ENCODE measurements at places on chromosomes 3 and 15.
A peak's percentile ranks its signal among the peaks of the same experiment; 100 is the strongest.

- DNase-seq, result no peak
These were observed 7.9 kb upstream of the CYP1A1 start for GRCh38 chr15:74733269-74733668.

GRCh38 chr15:65524226-65524625 is 6.0 kb upstream of the HACD3 start:
- no peak for DNase-seq

DNA sequence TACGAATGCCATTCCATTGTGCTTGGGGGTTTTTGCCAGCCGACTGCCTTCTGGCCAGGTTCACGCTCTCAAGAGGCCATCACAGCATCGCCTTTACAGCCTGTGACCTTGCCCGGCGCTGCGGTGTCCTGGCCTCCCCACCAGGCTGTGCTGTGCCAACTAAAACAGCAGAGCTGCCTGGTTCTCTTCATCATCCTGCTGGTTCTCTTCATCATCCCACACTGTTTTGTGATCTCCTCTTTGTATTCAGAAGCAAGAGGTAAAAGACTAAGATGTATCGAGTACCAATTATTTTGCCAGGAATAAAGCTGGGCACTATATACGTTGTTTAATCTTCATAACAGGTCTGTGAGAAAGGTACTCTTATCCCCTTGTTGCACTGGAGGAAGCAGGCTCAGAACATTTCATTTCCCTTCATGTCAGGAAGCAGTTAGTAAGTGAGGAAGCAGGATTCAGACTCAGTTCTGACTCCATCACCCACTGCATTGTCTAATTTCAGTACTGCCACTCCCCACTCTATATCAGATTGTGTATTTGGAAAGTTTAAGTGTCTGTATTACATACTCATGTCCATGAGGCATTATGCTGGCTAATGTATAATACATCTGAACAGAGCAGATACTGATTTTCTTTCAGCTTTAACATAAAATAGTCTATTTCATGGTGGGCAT is 92.7 kb downstream of the LRRC28 start:
- DNase-seq, result no peak

- no peak for DNase-seq
These were observed 29.6 kb downstream of the MGLL start for GRCh38 chr3:127792541-127793292.

DNA sequence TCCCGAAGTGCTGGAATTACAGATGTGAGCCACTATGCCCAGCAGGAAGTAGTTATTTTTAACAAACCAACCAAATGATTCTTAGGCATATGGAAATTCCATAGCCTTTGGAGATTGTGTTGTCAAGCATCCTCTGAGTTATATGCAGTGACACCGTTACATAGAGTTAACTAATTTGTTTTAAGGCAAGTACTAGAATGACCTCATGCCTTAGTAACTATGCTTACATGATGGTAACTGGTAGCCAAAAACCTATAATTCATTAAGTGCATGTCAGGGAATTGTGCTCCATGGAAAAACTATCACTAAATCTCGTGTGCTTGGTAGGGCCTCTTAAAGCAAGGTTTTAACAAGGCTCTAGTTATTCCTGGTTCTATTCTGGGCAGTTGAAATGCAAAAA is 392.8 kb downstream of the TUSC7 start:
- DNase-seq, result no peak

DNA sequence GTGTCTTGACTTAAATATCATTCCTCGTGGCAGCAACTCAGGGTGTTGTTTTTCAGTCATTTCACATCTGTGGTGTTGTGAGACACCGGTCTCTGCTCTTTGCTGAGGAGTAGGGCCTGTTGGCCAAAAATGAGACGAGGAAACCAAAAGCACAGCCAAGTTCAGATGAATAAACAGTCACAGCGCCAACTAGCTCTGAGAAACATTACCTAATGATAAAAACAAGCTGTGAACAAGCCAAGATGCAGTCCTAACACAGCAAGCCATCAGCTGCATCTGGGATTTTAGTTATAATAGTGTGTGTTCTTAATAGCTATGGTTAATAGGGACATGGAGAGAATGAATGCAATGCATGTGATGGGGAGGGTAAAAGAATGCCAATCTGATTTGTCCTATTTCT is 843.4 kb upstream of the DPPA4 start:
- DNase-seq, result no peak

DNA sequence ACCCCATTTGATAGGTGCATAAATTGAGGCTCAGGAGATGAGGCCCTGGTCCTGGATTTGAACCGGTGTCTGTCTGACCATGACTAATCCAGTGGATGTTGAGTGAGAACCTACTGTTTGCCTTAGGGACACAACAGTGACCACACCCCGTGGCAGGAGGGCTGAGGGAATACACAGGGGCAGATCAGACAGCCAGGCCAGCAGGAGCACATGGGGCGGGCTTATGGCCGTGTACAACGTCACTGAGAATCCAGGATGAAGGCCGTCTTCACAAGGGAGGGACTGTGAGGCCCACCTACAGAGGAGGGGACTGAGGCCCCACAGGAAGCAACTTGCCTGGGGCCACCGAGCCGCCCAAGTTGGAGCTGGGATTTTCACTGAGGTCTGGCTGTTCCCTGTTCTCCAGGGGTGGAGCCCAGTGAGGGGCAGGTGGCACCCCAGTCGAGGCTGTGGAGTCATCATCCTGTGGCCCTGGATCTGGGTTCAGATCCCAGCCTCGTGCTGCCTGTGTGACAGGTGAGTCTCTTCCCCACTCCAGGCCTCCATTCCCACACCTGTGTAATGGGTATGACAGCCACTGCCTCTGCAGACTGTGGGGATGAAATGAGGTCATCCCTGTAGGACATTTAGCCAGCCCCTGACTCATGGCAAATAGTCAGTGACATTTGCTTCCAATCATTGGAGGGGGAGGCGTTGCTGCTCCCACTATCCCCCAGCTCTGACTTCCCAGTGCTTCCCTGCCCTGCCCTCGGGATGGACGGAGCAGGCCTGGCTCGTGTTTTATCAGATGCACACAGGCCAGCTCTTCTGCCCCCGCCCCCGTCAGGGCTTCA is 6.3 kb upstream of the PLXND1 start:
- DNase-seq, result no peak

DNA sequence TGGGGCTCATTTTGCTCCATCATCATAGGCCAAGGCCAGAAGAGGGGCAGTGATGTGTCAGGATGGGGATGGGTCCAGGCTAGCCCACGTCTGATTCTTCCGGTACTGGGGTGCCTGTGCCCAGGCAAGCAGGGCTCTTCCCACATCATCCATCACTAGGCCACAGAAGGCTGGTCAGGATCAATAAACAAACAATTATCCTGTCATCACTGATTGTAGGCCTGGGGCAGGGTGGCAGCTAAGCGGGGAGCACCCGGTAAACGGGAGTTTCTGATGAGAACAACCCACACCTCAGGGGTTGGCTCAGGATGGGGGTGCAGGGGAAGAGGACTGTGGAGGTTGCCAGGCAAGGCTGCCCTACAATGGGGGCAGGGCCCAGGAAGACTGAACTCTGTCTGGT is 18.1 kb upstream of the CACNA2D2 start:
- no peak for DNase-seq

DNA sequence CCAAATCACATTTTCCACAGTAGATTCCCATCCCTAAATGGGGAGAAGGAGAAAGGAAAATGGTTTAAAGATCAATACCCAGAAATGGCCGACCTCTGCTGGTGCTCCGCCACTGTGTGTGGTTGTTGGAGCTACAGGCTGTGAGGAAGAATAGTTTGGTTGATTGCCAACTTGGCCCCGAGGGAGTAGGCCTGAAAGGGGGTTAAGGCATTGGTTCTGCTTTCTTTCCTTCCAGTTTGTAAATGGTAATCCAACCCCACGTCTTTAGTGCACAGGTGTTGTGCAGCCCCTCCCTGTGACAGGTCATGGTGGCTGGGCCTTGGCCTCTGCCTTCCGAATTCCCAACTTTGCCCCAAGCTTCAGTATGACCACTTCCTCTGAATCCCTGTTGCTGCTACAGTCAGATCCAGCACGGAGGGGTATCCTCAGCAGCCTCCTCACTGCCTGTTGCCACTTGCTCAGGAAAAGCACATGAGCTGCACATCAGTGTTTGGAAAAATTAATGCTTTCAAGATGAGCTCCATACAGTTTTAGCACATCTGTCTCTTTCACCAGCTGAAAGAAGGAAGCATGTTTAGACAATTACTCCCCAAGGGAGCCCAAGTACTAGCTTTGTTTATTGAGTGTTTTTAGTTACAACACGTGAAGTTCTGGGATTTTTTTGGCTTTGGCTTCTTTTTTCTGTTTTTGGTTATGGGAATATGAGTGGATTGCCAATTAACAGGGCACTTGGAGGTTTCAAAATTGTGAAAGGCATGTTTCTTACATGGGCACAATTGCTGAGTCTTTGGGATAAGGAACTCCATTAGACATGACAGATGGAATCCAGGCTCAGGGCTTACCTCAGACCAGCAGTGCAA is 92.3 kb upstream of the ROPN1 start:
- DNase-seq, result no peak

- no peak for DNase-seq
These were observed 55.6 kb downstream of the CYP11A1 start for GRCh38 chr15:74311734-74312444.

- no peak for DNase-seq
These were observed 241.6 kb downstream of the ZNF621 start for GRCh38 chr3:40766396-40766795.

DNA sequence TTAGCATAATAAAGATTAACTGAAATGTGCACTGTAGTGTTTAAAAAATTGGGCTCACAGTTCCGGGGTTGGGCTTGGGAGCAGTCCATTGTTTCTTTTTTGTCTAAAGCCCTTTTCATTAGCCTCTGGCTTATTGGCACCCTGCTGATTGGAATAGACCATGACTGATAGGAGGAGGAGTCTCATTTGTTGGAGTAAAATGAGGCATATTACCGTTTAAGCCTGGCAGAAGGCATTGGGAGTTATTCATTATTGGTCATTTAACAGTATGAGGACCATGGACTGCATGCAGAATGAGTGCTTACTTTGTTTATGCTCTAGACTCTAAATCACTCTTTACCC is 139.0 kb upstream of the CGNL1 start:
- peak; percentile 61 for DNase-seq

DNA sequence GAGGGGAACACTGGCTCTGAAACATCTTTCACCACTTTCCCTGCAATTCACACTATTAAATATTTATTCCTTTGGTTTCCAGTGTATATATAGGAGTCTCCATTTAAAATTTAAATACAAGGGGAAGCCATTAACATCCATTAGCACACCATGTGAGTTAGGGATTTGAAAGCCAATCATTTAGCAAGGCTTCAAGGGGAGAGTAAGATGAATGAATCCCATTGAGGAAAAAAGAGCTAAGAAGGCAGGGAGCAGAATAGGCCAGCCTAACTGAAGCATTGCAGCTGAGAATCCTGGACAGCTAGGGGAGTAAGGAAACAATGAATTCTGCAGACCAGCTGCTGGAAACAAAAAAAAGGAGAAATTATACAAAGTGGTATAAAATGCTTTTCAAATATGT is 426.1 kb downstream of the IL5RA start:
- DNase-seq, result peak; percentile 2

GRCh38 chr3:177320765-177321247 is 123.5 kb upstream of the TBL1XR1 start:
- no peak for DNase-seq

GRCh38 chr3:109731639-109732473 is 394.5 kb upstream of the DPPA4 start:
- DNase-seq, result peak; percentile 55

DNA sequence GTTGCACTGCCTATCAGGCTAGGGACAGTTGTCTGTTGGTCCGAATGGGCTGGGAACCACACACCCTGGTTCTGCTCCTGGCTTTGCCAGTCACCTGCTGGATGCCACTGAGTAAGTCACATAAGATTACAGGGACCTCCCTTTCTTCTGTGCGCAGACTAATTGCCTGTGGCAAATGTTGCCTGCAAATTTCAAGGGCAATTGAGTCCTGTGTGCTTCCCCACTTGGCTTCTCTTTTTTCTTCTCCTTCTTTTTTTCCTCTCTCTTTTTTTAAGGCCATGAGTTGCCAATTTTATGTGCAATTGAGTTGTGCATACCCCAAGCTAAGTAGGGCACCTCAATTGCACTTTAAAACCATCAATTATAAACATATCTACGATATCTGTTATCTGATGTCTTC is 963.4 kb downstream of the MCTP2 start:
- DNase-seq, result no peak

DNA sequence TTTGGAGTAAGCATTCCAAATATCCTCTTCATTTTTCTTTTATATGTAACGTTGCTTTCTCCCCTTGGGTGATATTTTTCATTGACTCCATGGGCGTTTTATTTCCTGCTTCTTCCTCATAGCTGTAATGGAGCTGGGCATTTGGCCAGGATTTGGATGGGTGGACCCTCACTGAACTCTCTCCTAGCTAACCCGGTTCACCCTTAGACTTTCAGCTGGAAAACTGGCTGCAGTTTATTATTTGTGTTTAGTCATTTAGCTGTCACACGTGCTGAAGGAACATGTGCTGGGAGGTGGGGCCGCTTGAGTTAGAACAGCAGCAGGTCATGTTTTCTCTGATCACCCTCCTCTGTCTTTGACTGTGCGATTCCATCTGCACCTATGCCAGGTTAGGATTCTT is 407.6 kb downstream of the ZIC1 start:
- DNase-seq, result no peak

DNA sequence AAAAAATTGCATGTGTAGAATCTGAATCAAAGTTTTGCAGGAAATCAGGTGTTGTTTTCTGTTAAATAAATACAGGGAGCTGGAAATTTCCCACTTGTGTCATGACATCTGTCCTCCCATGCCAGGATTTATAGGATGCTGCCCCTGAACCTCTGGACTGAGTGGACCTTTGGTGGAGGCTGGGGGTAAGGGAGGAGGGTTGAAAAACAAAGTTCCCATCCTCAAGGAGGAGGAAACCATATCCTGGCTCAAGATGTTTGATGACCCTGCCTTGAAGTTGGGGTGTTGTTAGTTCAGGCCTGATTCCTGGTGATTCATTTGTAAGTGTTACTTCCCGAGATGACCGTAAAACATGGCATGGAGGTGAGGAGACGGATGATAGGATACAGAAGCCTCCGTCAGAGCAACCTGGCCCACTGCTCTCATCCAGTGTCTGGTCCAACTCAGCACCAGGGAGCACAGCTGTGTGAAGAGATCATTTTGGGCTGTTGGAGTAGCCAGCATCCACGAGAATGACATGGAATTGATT is 223.6 kb downstream of the CACNA2D3 start:
- DNase-seq, result no peak

- DNase-seq, result no peak
These were observed 202.9 kb upstream of the PROK2 start for GRCh38 chr3:71987828-71988227.

DNA sequence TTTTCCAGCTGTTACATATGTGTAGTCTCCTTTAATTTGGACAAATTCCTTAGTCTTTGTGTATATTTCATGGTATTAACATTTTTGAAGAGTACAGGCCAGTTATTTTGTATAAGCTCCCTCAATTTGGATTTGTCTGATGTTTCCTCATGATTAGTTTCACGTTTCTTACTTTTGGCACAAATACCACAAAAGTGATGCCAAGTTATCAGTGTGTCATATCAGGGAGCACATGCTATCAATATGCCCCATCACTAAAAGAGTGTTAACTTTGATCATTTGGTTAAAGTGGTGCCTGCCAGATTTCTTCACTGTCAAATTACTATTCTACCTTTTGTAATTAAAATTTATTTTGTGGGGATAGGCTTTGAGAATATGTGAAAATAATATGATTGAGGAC is 14.6 kb downstream of the PCNP start:
- DNase-seq, result no peak

All from foreskin melanocyte (primary cell).